Body of pancreas (tissue), 4 donors: ENCODE measurements at places on chromosomes 3 and 15. TPM values are rescaled to one million over a fixed set of nuclear protein-coding genes. Genes with fewer than 3 reads are reported as not detected.
A peak's percentile ranks its signal among the peaks of the same experiment; 100 is the strongest.

- no peaks in the 10 kb centered on the region for H3K36me3 ChIP-seq
- no peak overlapping the region for H3K4me3 ChIP-seq
- no peak for DNase-seq
- no peaks in the 10 kb centered on the region for H3K27me3 ChIP-seq
- H3K27ac ChIP-seq, result no peak overlapping the region
Observed at GRCh38 chr3:120203016-120203415, 82.0 kb downstream of the GPR156 start.

- no peaks in the 10 kb centered on the region for H3K27me3 ChIP-seq
- H3K36me3 ChIP-seq, result no peaks in the 10 kb centered on the region
- H3K4me1 ChIP-seq, result no peaks in the 10 kb centered on the region
- no peak for DNase-seq
Observed at GRCh38 chr3:192817053-192817452, 89.7 kb upstream of the FGF12 start.

Gene PCNP
- total RNA-seq, result 76.3 TPM

DNA sequence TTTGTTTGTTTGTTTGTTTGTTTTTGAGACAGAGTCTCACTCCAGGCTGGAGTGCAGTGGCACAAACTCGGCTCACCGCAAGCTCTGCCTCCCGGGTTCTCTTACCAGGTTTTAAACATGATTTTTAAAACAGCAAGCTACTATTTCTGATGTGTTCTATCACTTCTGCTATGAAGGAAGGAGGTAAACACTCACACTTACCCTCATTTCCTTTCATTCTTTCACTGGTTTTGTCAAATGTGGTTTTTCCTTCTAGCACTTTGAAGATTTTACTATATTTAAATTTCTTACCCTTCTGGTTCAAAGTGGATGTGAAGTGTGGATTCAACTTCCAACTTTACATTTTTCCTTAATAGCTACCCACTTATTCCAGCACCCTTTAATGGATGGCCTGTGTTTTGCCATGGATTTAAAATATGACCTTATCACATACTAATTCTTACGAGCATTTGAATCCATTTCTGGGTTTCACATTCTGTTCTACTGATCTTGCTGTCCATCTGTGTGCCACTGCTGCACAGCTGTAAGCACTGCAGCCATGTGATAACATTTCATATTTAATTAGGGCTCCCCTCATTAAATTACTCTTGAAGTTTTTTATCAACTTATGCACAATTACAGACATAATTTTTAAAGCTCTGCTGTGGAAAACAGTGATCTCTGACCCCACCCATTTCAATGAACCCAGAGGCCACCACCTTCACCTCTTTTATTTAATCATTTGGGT, 42.3 kb downstream of the TXNRD3 start:
- H3K27ac ChIP-seq, result no peak overlapping the region
- no peaks in the 10 kb centered on the region for H3K27me3 ChIP-seq
- no peaks in the 10 kb centered on the region for H3K4me1 ChIP-seq
- H3K4me3 ChIP-seq, result no peak overlapping the region
- no peak for DNase-seq

Gene MESP1
- 4.3 TPM for total RNA-seq

- H3K36me3 ChIP-seq, result no peaks in the 10 kb centered on the region
- H3K27me3 ChIP-seq, result no peaks in the 10 kb centered on the region
- DNase-seq, result peak; percentile 13
- H3K27ac ChIP-seq, result no peak overlapping the region
Observed at GRCh38 chr3:29144807-29145206, 136.1 kb upstream of the RBMS3 start.

- no peaks in the 10 kb centered on the region for H3K27me3 ChIP-seq
- H3K4me1 ChIP-seq, result no peaks in the 10 kb centered on the region
Observed at GRCh38 chr15:60418096-60418495, 20.3 kb upstream of the ANXA2 start.

Gene IREB2
- total RNA-seq, result 16.2 TPM

DNA sequence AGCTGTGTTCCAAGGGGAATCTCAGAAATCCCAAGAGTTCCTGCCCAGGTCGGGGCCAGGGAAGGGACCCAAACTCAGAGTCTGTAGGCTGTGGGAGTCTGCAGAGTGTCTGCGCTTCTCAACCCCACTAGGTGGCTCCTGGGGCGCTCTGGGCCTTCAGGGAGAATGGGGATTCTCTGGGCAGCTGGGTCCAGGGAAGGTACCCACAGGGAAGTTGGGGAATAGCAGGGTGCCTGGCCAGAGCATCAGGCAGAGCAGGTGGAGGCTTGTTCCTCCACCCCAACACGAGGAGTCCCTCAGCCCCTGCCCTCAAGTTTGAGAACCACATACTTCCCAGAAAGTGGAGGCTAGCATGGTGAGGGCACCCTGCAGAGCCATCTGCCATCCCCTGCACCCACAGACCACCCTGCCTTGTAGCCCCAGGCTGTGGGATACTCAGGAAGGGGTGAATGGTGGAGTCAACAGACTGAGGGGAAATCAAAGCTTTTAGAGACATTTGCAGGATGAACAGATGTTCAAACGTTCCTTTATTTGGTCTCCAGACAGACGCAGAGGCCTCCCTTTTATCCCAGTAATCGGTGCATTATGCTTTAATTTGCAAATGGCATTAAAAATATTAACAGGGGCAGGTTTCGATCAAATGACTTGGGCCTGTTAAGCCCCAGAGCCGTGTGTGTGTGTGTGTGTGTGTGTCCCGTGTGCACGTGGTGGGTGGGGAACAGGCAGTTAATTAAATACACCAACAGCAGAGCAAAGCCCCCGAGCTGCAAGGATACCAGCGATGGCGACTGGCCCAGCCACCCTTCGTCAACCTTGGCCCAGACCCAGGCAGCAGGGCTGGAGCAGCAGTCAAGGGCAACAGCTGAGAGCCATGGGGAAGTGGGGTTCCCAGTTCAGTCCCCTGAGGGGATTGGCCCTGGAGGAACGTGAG, 57.7 kb downstream of the DNAJB8 start:
- no peaks in the 10 kb centered on the region for H3K36me3 ChIP-seq
- H3K4me1 ChIP-seq, result peaks cover 64% of the 10 kb centered on the region
- peak; percentile 79 for DNase-seq
- peak overlapping the region; percentile 25 for H3K27ac ChIP-seq
- H3K4me3 ChIP-seq, result no peak overlapping the region
- no peaks in the 10 kb centered on the region for H3K27me3 ChIP-seq

Gene GNAT1
- total RNA-seq, result not detected

DNA sequence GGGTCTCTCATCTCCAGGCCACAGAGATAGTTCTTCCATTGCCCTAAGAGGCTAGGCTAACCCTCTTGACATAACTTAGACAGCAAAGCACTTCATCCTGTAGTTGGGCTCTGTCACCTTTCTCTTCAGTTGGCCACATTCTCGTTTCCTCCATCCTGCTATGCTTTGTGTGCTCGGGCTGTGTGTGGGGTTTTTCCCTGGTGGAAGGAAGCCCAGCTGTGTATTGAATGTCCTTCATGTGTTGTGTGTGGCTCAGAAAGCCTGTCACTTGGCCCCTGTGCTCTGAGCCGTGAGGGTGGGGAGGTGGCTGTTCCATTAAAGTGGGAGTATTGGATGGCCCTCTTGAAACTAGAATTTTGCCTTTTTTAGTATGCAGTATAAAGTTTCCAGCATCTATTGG, 8.8 kb upstream of the EXOG start:
- H3K36me3 ChIP-seq, result peaks cover 11% of the 10 kb centered on the region
- no peak overlapping the region for H3K4me3 ChIP-seq
- peaks cover 5% of the 10 kb centered on the region for H3K4me1 ChIP-seq
- no peaks in the 10 kb centered on the region for H3K27me3 ChIP-seq
- no peak for DNase-seq

- no peaks in the 10 kb centered on the region for H3K36me3 ChIP-seq
- no peak overlapping the region for H3K27ac ChIP-seq
- H3K4me3 ChIP-seq, result no peak overlapping the region
- DNase-seq, result no peak
Observed at GRCh38 chr3:153595186-153595815, 433.3 kb downstream of the RAP2B start.

- H3K27ac ChIP-seq, result no peak overlapping the region
- H3K4me1 ChIP-seq, result no peaks in the 10 kb centered on the region
- H3K4me3 ChIP-seq, result no peak overlapping the region
- H3K27me3 ChIP-seq, result no peaks in the 10 kb centered on the region
- no peaks in the 10 kb centered on the region for H3K36me3 ChIP-seq
Observed at GRCh38 chr3:82636177-82636576, 874.7 kb upstream of the GBE1 start.

DNA sequence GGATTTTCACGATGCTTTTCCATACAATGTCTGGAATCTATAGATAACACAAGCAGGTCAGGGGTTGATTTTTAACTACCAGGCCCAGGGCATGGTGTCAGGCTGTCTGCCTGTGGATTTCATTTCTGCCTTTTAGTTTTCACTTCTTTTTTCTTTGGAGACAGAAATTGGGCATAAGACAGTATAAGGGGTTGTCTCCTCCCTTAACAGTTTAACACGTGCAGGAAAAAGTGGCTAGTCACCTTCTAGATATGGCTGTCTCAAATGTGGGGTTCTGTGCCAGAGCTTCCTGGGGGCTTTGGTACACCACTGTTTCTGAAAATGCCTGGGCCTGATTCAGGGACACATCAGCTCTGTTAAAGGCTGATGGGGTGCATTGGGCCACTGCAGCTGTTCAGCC, 7.4 kb upstream of the ZNF589 start:
- DNase-seq, result no peak
- no peaks in the 10 kb centered on the region for H3K27me3 ChIP-seq
- peaks cover 19% of the 10 kb centered on the region for H3K4me1 ChIP-seq
- no peaks in the 10 kb centered on the region for H3K36me3 ChIP-seq
- no peak overlapping the region for H3K4me3 ChIP-seq

Gene CFAP100
- total RNA-seq, result not detected

- no peak overlapping the region for H3K27ac ChIP-seq
- DNase-seq, result no peak
- peaks cover 6% of the 10 kb centered on the region for H3K4me1 ChIP-seq
- H3K27me3 ChIP-seq, result no peaks in the 10 kb centered on the region
Observed at GRCh38 chr15:39432026-39432425, 148.9 kb upstream of the THBS1 start.

DNA sequence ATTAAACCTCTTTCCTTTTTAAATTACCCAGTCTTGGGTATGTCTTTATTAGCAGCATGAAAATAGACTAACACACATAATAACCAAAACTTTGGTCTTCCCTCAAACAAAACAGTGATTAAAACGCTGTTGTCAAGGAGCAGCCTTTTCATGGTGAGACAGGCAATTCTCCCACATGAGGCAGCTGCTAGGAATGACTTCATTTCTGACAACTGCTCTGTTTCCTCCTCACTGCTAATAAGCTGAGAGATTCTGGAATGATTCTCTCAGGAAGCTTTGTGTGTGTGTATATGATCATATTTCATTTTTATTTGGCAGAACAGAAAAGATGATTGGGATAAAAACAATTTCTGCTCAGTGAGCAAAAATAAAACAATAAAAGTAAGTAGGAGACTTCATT, 580.6 kb upstream of the ADAMTS9 start:
- no peak for DNase-seq
- H3K4me3 ChIP-seq, result no peak overlapping the region
- H3K36me3 ChIP-seq, result no peaks in the 10 kb centered on the region
- no peaks in the 10 kb centered on the region for H3K4me1 ChIP-seq
- no peaks in the 10 kb centered on the region for H3K27me3 ChIP-seq

DNA sequence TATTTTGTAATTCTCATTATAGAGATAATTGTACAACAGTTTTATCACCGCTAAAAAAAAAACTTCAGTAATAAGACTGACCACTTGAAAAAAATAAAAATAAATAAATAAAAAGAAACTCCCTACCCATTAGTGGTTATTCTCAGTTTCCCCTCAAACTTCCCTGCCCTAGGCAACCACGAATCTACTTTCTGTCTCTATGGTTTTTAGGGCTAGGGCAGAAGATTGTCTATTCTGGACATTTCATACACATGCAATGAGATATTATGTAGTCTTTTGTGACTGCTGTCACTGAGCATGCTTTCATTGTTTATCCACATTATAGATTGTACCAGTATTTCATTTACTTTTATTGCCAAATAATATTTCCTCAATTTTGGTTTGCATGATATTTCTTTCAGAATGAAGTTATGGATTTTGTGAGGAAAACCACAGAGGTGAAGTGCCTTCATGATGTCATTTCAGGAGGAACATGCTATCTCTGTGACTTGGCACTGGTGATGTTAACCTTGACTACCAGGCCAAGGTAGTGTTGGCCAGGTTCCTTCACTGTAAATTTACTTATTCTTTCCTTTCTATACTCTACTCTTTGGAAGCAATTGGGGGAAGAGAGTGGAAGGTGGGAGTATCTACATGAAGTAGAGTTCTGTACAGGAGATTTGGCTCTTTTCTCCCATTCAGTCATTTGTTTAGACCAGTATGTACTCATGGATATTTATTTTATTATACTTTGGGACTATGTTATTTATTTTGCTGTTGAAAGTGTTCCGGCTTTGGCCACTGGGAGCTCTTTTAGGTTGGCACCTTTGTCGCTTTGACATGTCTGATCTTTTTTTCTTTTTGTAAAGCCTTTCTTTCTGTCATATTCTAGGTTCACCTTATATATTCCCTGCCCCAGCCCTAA, 86.3 kb downstream of the GMPS start:
- no peak overlapping the region for H3K4me3 ChIP-seq
- peaks cover 50% of the 10 kb centered on the region for H3K4me1 ChIP-seq
- H3K27me3 ChIP-seq, result no peaks in the 10 kb centered on the region
- no peaks in the 10 kb centered on the region for H3K36me3 ChIP-seq
- DNase-seq, result peak; percentile 28
- no peak overlapping the region for H3K27ac ChIP-seq

Gene SLITRK3
- not detected for total RNA-seq

Gene SLCO3A1
- 5.7 TPM for total RNA-seq

GRCh38 chr3:80040067-80040466, 272.3 kb upstream of the ROBO1 start:
- H3K27ac ChIP-seq, result no peak overlapping the region
- no peak overlapping the region for H3K4me3 ChIP-seq
- no peaks in the 10 kb centered on the region for H3K4me1 ChIP-seq
- H3K36me3 ChIP-seq, result no peaks in the 10 kb centered on the region
- no peak for DNase-seq
- no peaks in the 10 kb centered on the region for H3K27me3 ChIP-seq
